ENCODE measurements at places on chromosomes 2 and 18.
A peak's percentile ranks its signal among the peaks of the same experiment; 100 is the strongest.

DNA sequence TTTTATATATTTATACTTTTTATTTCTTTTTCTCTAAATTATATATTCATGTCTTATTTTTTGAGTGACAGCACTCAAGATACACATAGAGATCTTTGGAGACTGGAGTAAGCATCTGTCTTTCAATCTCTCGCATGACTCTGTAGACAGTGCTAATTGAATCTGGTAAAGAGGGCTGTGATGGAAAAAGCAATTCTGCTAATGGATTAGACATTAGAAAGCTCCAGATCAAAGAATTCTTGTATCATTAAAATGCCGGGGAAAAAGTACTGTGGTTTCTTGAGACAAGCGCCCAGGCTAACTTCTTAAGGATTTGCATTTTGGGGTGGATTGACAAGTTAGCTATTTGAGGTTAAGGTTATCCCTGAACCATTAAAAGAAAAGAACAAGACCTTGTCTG, 383.1 kb upstream of the TNP1 start:
- no peak overlapping the region for H3K27ac ChIP-seq
- no peaks in the 10 kb centered on the region for H3K4me1 ChIP-seq
- no peak for DNase-seq
- H3K4me3 ChIP-seq, result no peak overlapping the region
- H3K36me3 ChIP-seq, result no peaks in the 10 kb centered on the region
- no peaks in the 10 kb centered on the region for H3K27me3 ChIP-seq

GRCh38 chr2:197875763-197876162, 71.4 kb downstream of the PLCL1 start:
- no peaks in the 10 kb centered on the region for H3K27me3 ChIP-seq
- DNase-seq, result no peak
- H3K4me1 ChIP-seq, result no peaks in the 10 kb centered on the region
- H3K27ac ChIP-seq, result no peak overlapping the region

GRCh38 chr2:32680942-32681341, 53.1 kb downstream of the TTC27 start:
- no peak for DNase-seq
- no peak overlapping the region for H3K27ac ChIP-seq
- no peaks in the 10 kb centered on the region for H3K4me1 ChIP-seq
- no peak overlapping the region for H3K4me3 ChIP-seq
- H3K36me3 ChIP-seq, result peaks cover 28% of the 10 kb centered on the region

GRCh38 chr2:214006601-214007000, 404.3 kb upstream of the VWC2L start:
- no peaks in the 10 kb centered on the region for H3K4me1 ChIP-seq
- no peak overlapping the region for H3K4me3 ChIP-seq
- no peak for DNase-seq
- no peaks in the 10 kb centered on the region for H3K36me3 ChIP-seq
- H3K27me3 ChIP-seq, result peaks cover 3% of the 10 kb centered on the region

DNA sequence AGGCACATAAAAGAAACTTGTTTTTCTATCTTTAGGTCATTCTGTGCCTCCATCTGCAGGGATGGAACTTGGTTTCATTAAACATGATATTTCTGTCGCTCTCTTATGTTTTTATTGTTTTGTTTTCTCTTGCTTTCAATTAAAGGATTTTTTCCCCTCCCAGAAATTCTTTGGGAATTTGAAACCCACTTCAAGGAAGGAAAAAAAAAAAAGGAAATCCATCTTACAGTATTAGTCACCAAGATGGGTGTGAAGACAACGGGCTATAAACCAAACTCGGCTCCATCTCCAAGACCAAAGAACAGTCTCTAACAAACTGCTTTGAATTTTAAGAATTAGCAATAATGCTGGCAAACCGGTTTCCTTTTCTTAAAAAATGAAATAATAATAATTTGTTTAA, 244.1 kb downstream of the BCL11A start:
- DNase-seq, result no peak
- no peaks in the 10 kb centered on the region for H3K36me3 ChIP-seq
- no peaks in the 10 kb centered on the region for H3K27me3 ChIP-seq
- H3K4me3 ChIP-seq, result no peak overlapping the region
- no peak overlapping the region for H3K27ac ChIP-seq

DNA sequence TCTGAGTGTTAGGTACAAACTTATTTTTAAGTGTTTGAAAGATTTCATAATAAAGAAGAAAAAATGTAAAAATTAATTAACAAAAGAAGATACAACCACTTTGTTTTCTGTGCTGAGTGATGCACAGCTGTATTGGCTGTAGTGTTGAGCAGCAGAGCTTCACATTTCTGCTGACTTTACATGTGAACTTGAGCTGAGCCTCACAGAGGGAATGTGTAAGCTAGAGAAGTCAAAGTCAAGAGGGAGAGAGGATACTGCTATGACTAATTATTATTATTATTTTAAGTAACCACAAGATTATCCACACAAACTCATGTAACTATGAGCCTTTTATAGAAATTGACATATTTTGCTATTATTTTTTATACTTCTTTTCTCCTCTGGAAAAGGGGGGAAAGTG, 159.1 kb upstream of the ZSWIM2 start:
- H3K36me3 ChIP-seq, result no peaks in the 10 kb centered on the region
- H3K4me3 ChIP-seq, result no peak overlapping the region
- DNase-seq, result no peak

GRCh38 chr2:37641582-37642171, 29.8 kb downstream of the CDC42EP3 start:
- peaks cover 51% of the 10 kb centered on the region for H3K4me1 ChIP-seq
- no peaks in the 10 kb centered on the region for H3K27me3 ChIP-seq
- no peak overlapping the region for H3K27ac ChIP-seq
- no peaks in the 10 kb centered on the region for H3K36me3 ChIP-seq
- DNase-seq, result no peak
- H3K4me3 ChIP-seq, result no peak overlapping the region

DNA sequence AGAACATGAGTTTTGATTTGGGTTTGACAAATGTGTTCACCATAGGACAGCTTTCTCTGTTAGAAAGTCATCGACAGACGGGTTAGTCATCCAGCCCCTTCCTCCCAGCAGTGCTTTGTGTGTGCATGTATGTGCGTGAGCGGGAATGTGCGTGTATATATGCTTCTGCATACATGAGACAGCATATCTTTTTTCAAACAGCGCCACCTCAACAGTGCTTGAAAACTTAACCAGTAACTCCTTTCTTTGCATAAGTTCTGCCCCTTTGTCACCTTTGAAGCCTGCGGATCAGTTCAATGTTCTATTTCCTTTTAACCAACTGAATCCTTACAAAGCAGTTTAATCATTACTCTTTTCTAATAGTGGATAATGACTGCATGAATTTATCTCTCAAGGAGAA, 351.4 kb downstream of the LPIN1 start:
- no peak overlapping the region for H3K27ac ChIP-seq
- no peaks in the 10 kb centered on the region for H3K4me1 ChIP-seq
- H3K27me3 ChIP-seq, result no peaks in the 10 kb centered on the region

DNA sequence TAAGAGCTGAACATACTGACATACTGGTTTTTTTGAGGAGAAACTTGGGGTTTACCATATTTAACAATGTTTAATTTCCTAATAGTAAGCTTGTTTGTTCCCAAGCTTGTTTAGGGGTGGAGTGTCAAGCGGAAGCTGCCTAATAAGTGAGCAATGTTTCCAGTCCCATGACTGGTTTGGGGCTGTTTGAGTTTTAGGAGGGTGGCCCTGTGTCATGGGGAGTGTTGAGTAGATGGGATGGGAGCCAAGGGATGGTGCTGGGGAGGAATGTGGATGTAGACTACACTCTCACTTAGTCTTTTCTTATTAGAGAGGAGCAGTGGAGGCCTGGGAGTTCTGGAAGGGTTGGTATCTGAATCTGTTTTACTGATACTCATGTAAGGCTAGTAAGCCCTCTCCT, 128.5 kb downstream of the TANC1 start:
- DNase-seq, result no peak
- H3K4me1 ChIP-seq, result peaks cover 4% of the 10 kb centered on the region
- no peaks in the 10 kb centered on the region for H3K36me3 ChIP-seq
- H3K27me3 ChIP-seq, result no peaks in the 10 kb centered on the region
- no peak overlapping the region for H3K27ac ChIP-seq
- H3K4me3 ChIP-seq, result no peak overlapping the region

- peaks cover 48% of the 10 kb centered on the region for H3K4me1 ChIP-seq
- H3K4me3 ChIP-seq, result no peak overlapping the region
- no peak overlapping the region for H3K27ac ChIP-seq
- DNase-seq, result no peak
- no peaks in the 10 kb centered on the region for H3K27me3 ChIP-seq
These were observed 39.5 kb downstream of the ARL4C start for GRCh38 chr2:234457421-234457820.

DNA sequence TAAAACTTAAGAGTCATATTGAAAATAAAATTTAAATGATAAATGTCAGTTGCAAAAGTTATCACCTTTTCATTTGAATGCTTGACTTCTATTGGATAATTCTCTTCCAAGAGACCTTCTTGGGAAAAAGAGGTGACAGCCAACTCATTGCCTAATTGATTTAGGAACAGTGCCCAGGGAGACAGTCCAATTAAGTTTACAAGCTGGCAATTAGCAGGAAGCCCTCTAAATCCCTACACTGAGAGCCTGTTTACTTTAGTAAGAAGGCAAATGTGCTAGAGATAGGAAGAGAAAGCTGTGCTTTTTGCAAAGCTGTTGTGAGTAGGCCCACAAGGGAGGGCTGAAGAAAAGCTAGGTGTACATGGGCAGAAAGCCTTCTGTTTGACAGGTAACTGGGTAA, 189.1 kb downstream of the WDPCP start:
- H3K27ac ChIP-seq, result no peak overlapping the region
- H3K36me3 ChIP-seq, result no peaks in the 10 kb centered on the region
- no peak for DNase-seq
- no peaks in the 10 kb centered on the region for H3K4me1 ChIP-seq

GRCh38 chr2:73979686-73980085, 5.0 kb upstream of the TET3 start:
- peak overlapping the region; percentile 63 for H3K27ac ChIP-seq
- H3K4me3 ChIP-seq, result peak overlapping the region; percentile 43
- H3K4me1 ChIP-seq, result peaks cover 33% of the 10 kb centered on the region
- H3K27me3 ChIP-seq, result no peaks in the 10 kb centered on the region
- no peak for DNase-seq

DNA sequence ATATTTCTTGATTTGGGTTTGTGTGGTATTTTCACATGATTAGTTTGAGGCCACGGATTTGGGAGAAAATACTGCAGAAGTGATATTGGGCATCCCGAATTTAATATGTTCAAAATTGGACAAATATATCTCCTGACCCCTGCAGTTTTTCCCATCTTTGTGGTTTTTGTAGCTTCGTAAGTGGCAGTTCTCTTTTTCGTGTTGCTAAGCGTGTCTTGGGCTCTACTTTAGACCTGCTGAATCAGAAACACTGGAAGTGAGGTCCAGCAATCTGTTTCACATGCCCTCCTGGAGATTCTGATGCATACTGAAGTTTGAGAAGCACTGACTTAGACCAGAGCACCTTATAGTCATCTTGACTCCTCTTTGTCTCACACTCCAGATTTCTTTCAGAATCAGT, 98.3 kb downstream of the EPB41L5 start:
- H3K27ac ChIP-seq, result no peak overlapping the region
- no peak for DNase-seq
- H3K36me3 ChIP-seq, result no peaks in the 10 kb centered on the region
- H3K4me1 ChIP-seq, result peaks cover 17% of the 10 kb centered on the region
- H3K4me3 ChIP-seq, result no peak overlapping the region

DNA sequence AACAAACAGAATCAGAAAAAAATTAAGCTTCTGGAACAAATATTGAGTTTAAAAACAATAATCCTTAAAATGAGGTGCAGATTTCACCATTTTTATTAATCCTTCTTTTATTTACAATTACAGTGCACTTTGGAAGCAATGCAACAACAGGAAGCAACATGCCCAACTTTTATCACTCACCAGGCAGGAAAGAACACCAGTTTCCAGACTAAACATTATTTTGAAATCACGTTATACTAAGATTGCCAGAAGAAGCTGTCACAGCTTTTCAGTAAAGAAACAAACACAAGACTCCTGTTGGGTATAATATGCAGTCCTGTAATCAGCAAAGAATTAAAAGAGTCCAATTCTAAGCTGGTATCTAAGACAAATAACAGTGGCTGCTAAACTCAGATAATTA, 137.9 kb upstream of the ZC3H15 start:
- no peaks in the 10 kb centered on the region for H3K27me3 ChIP-seq
- no peaks in the 10 kb centered on the region for H3K4me1 ChIP-seq
- H3K27ac ChIP-seq, result no peak overlapping the region
- no peak for DNase-seq

GRCh38 chr2:208541989-208542464, 135.4 kb downstream of the PTH2R start:
- no peaks in the 10 kb centered on the region for H3K27me3 ChIP-seq
- no peak for DNase-seq
